ENCODE measurements at places on chromosomes 7 and 10.

DNA sequence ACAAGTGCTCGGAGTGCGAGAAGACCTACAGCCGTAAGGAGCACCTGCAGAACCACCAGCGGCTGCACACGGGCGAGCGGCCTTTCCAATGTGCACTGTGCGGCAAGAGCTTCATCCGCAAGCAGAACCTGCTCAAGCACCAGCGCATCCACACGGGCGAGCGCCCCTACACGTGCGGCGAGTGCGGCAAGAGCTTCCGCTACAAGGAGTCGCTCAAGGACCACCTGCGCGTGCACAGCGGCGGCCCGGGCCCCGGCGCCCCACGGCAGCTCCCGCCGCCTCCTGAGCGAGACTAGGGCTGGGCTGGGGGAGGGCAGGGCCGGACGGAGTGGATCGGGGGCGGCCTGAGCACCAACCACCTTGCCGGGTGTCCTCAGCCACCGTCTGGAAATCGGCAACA, 15.1 kb upstream of the ZNF212 start:
- no peak for DNase-seq

- DNase-seq = no peak
These were observed 16.7 kb downstream of the TMEM273 start for GRCh38 chr10:49171326-49172060.

GRCh38 chr7:21365866-21366624, 61.8 kb upstream of the SP4 start:
- no peak for DNase-seq

DNA sequence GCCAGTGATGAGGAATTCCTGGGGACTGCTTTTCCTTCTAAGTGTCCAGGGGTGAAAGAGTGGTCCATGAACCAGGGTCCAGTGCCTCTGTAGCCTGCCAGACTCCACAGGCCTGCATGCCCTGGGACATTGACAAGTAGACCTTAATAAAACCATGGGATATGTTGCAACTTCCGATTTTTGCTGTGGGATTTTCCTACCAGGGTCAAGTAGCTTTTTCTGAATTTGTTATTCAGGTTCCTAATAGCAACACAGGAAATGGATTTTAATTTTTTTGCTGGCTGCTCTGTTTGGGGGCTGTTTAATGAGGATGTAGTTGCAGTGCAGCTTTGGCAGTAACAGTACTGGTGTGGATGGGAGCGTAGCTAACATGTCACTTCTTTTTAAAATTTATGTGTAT, 42.1 kb downstream of the WBP1L start:
- no peak for DNase-seq

GRCh38 chr10:84076047-84076388, 63.3 kb upstream of the GHITM start:
- DNase-seq = no peak

GRCh38 chr7:127908430-127909258, 122.6 kb downstream of the LRRC4 start:
- no peak for DNase-seq

GRCh38 chr7:107396990-107397389, 72.9 kb upstream of the GPR22 start:
- DNase-seq = no peak

- DNase-seq = no peak
These were observed 47.0 kb upstream of the ELMO1 start for GRCh38 chr7:37495574-37496184.

DNA sequence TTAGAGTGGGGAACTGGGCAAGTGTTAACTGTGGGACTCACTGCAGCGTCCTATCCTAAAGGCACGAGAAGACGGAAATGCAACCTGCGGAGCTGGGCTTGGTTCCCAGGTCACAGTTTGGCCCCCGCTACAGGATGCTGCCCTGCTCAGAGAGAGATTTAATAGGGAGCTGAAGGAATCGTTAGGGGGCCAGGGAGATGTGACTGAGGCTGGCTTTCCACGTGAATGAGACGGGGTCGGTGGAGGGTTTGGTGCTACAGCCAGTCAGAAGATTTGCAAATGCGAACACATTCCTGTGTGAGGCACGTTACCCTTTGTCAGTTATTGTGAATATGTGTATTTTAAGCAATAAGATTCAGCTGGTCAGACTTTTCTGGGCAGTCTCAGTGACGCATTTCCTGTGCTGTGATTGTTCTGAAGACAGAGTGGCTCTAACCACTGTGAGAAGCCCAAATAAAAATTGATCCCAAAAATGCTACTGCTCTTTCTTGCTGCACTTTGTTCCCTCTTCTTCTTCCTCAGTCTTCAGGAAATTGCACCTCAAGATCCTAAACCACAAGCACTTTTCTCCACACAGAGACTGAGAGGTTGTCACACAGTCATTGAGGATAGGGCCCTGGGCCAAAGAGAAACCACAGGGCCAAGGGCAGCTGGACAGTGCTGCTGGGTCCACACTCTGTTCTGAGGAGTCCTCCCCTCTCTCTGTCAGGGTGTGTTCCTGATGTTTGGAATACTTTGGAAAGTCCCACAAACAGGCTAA, 21.2 kb downstream of the CYP17A1 start:
- DNase-seq = no peak
